ENCODE measurements at places on chromosomes 2 and 18.

GRCh38 chr2:158619496-158619895 lies 162.7 kb downstream of the PKP4 start:
- DNase-seq = no peak

DNA sequence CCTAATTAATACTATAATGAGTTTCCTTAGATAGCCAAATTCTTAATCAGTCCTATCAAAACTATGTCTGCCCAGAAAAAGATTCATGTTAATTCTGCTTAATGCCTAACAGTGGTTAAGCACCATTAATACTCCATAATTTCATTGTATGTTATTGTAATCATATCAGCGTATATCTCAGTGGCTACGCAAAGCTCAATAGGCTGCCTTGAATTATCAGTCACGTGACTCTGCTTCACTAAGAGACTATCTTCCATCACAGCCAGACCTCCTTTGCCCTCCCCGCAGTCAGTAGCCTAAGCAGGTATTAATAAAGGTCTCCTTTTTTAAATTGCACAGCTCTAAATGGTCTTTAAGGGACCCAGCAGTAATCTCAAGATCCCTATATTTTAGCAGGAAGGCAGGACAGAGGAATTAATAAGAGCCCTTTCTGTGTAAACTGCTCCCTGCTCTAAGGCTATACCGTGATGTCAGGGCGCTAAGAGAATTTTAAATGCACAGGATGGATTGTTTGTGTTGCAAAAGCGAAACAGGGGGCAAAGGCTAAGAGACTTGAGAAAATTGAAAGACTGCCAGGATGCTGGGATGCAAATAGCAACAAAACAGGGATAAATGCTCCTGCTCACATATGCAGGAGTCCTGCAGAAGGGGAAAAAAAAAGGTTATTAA lies 215.6 kb upstream of the POU3F3 start:
- DNase-seq = no peak

DNA sequence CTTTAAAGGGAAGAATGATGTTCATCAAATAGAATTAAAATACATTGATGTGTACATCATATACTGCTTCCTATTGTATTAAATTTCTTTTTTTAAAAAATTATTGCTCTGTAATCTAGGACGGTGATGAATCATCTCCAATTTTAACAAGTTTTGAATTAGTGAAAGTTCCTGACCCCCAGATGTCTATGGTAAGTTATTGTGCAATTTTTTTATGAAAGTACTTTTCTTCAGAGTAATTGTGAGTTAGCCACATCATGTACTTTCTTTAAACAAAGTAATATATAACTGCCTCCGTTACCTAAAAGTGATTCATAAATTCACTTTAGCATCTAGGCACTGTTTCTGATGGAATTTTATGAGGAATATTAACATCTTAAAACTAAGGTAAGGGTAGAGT lies 38.1 kb downstream of the PIK3C3 start:
- DNase-seq = no peak

DNA sequence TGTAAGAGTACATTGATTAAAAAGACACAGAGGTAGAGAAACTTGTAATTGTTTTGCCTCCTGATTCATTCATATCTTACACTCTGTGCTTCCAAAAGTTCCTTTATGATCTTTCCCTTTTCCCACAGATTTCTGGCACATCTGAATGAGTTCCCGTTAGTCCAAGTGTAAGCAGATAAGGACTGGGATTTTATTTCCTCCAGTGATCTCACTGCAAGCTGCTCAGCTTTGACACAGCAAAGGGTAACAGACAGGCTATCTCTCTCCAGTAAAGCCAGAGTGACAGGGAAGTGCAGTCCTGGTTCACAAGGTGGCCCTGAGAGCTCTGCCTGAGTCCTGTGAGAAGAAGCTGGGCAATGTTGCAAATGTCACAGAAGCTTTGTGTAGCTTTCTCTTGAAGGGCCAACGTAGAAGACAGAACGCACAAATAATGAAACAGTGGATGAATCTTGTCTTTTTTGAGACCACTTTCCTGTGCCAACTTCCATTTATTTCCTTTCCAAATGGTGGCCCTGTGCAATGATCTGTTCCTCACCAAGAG lies 32.5 kb upstream of the KCNE4 start:
- DNase-seq = no peak

DNA sequence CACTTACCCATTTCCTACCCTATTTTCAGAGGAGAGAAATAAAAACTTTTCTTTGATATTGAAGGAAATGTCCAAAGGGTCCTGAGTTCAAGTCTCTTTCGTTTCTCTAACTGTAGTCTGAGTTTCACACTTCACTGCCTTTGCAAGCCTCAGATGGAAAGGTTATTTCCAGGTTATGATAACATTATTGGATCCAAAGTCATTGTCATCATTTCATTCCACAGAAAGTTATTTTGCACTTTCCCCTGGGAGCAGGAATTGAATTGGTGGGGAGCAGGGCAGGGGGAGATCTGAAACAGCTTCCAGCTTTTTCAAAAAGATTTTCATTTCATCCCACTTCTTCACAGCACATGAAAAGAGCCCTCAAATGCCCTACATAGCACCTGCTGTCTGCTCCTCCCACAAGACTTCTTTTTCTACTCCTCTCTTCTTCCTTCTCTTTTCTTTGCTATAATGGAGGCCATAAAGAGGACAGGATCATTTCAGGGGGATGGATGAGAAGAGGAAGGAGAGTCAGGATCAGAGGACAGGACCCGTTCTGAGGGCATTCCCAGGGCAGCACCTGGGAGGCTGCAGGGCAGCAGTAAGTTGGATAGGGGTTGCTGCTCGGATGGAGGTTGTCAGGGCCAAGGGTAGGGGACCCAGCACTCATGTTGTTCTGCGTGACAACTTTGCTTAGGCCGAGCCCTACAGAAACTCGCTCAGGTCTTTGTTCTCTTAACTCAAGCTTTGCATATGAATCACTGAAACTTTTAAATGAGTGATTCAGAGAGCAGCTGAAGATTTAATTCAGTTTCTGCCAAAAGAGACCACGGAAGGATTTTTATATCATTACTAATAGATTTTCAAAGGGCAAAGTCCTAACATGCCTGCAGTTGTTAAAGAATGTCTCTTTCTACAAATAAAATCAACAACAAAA lies 11.4 kb upstream of the GALNT5 start:
- DNase-seq = no peak

DNA sequence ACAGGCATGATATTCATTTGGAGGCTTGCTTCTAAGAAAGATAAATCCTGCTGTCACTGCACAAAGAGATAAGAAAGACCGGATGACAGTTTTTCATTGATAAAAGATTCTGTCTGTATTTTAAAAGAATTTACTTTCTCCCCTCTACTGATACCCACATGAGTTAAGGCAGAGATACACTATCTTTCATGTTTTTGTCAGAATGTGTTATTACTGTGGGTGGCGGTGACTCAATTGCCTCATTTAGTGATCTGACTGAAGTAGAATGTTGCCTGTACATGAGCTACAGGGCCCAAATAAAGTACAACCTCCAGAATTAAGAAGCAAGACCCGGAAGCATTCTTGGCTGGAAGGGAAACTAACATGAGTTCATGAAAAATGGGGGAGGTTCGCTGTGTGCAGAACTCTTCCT lies 480.0 kb downstream of the SLC4A3 start:
- DNase-seq = no peak

- DNase-seq = no peak
Measured at GRCh38 chr2:201999279-201999678, 34.4 kb upstream of the FZD7 start.

DNA sequence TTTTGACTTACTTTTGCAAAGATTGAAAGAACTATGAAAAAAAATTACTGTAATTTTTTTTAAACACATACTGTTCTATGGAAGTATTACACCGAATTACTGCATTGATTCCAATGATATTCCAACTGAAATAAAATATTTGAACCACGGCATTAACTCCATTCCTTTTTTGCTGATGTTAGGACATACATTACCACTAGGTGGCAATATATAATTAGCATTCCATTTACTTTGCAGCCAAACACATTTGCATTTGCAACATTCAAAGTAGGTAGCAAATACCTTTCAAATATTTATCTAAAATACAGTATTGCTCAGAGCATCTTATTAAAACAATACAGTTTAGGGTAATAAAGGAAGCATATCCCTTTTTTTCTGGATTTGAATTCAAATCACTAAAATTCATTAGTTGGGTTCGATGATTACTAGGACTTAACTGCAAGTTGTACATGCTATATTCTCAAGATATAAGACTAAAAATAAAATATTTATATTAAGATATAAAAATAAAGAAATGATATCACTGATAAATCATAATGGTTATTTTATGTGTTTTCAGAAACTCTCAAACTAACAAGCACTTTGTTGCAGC lies 31.3 kb downstream of the LANCL1 start:
- no peak for DNase-seq

GRCh38 chr2:180523621-180524340 lies 456.6 kb upstream of the UBE2E3 start:
- DNase-seq = no peak

DNA sequence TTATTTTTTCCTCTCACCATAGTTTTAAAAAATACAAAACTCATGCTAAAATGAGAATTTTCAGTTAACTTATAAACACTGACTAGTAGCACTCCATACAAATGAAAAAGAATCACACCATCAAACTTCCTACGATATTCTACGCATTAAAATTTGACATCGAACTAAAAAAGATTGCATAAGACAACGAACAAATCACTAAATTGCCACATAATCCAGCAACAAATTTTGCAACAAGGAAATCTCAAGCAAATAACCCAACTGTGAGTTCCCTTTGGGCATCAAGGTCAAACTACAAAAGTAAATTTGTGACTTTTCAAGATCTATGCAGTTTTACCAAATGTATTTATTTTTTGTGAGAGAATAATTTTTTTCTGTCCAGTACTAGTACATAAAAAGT lies 1.5 kb downstream of the MAP3K2 start:
- DNase-seq = no peak

DNA sequence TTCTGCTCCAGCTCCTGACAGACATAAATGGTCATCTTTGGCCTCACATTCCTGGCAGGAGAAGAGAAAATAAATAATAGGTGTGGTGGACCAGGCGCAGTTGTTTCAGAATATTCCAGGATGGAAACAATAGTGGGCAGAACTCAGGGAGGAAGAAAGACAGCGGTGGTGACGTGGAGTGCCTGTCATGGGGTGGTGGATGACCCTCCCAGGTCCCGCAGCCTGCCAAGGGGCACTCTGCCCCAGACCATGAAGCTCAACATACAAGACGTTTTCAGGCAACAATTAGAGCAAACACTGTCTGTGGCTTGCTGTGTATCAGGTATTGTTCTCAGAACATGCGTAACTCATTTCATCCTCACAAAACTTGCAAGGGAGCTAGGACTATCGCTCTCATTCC lies 50.9 kb downstream of the TFCP2L1 start:
- DNase-seq = no peak

- DNase-seq = no peak
Measured at GRCh38 chr2:60516383-60516811, 37.1 kb downstream of the BCL11A start.

DNA sequence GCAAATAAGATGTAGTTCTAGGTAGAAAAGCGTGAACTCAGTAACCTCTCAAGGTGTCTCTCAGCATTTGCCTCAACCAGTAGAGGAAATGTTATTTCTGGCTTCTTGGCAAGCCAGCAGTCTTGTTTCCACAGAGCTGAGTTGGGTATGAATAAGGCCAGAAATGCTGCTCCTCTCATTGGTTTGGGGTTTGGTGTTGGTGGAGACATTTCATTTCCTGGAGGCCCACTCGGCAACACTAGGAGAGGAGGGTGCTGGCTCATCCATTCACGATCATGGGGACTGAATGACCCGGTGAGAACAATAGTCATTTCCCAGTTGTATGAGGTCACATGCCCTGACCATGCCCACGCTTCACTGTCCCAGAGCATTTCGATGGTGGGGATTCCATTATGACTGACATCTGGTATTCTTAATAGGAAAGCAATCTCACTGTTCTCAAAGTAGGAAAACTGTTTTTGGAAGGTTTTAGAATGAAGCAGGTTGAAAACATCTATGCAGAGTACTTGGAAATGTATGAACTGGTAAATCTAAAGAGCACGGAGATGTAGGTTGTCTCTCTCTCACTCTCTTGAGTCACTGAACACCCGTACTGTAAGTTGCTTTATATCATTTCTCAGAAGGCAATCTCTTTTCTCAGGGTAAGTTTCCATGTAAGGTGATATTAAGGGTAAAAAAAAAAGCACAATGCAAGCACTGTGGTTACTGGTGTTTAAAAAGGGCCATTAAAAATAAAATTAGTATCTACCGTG lies 37.1 kb upstream of the CTLA4 start:
- DNase-seq = no peak

DNA sequence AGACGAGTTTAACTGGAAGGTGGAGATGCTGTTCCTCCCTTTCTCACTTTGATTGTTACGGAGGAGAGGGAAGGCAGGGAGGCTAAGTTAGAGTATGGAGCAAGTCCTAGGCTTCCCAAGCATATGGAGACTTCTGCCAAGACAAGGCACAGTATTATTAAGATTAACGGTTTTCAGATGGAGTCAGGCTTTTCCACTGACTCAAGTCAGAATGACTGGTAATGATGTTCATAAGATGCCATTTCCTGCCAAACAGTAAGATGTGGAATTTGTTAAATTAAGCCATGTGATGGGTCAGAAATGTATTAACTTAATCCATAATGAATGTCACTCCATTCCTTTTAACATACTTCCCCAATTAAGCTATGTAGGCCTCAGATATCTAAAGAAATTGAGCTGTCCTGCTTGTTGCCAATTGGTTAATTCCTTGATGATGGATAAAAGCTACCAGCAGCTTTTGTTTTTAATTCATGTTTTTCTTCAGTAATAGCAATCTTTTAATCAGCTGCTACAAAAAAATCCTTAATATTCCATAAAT lies 383.7 kb downstream of the ZNF521 start:
- DNase-seq = no peak

DNA sequence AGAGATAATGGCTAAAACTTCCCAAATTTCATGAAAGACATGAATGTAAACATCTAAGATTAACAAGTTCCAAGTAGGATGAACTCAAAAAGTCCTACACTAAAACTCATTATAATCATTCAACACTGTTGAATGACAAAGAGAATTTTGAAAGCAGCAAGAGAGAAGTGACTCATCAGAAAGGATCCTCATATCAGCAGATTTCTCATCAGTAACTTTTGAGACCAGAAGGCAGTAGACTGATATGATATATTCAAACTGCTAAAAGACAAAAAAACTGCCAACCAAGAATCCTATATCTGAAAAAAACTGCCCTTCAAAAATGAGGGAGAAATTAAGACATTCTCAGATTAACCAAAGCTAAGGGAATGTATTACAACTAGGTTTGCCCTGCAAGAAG lies 130.6 kb upstream of the OTX1 start:
- no peak for DNase-seq

DNA sequence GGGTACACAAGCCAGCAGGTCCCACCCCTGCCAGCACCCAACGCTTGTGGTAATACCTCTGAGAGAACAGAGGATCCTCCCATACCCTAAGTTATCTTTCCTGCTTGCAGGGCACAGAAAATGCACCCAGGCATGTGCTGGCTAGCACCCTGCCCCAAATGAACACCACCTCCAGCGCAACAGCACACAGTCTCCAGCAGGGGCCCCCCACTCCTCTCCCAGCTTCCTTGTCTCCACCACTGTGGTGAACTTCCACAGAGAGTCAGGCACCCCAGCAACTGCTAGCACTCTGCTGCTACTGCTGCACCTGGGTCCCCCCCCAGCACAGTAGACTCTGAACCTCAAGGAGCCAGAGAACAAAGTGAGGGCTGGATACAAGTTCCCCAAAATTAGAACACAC lies 216.8 kb upstream of the CNTNAP5 start:
- DNase-seq = no peak

- DNase-seq = no peak
Measured at GRCh38 chr18:394987-395362, 105.5 kb downstream of the COLEC12 start.
